ENCODE measurements at places on chromosomes 6 and 20.
A peak's percentile ranks its signal among the peaks of the same experiment; 100 is the strongest.

DNA sequence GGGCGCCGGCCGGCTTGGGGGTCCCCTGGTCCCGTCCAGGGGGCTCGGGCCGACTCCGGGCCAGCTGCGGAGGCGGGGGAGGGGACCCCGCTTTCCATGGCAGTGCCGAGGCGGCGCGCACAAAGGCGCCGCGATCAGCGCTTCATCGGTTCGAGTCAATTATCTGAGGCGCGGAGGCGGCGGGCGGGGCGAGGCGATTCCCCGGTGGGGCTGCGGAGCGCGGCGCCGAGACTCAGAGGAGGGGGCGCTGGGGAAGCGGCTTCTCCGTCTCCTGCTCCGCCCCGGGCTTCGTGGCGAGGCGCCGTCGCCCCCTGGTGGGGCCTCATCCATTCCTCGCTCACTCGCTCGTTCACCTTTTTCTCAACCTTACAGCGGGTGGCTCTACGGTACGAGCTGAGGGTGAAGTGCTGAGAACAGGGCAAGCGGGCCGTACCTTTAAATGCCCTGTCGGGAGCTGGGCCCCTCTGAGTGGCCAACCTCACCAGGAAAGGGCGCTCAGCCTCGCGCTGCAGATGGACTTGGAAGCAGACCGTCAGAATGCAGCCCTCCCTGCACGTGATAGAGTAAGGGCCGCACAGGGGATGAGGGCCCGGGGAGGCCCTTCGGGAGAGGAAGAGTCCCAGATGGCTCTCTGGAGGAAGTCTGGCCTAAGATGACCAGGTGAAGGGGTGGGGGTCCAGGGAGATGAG is 39.9 kb downstream of the SLC52A3 start:
- no peak for DNase-seq

- no peak for DNase-seq
Measured at GRCh38 chr6:93784794-93785693, 365.7 kb upstream of the EPHA7 start.

DNA sequence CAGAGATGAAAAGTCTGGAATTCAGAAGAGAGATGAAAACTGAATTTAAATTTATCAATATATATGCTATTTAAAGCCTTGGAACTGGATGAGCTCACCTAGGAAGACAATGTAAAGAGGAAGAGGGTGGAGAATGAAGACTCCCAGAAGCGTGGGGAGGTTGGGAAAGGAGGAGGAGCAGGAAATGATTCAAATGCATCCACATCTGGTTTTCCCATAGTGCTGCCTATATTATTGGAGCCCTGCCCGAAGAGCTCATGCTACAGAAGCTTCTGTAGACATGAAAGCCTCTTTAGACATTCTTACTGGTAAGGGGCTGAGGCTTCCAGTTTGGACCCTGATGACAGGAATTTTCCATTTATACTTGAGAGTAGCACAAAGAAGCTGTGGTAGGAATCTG is 19.2 kb downstream of the PDE7B start:
- no peak for DNase-seq

- peak; percentile 25 for DNase-seq
Measured at GRCh38 chr20:35768731-35769664, 2.8 kb upstream of the PHF20 start.

DNA sequence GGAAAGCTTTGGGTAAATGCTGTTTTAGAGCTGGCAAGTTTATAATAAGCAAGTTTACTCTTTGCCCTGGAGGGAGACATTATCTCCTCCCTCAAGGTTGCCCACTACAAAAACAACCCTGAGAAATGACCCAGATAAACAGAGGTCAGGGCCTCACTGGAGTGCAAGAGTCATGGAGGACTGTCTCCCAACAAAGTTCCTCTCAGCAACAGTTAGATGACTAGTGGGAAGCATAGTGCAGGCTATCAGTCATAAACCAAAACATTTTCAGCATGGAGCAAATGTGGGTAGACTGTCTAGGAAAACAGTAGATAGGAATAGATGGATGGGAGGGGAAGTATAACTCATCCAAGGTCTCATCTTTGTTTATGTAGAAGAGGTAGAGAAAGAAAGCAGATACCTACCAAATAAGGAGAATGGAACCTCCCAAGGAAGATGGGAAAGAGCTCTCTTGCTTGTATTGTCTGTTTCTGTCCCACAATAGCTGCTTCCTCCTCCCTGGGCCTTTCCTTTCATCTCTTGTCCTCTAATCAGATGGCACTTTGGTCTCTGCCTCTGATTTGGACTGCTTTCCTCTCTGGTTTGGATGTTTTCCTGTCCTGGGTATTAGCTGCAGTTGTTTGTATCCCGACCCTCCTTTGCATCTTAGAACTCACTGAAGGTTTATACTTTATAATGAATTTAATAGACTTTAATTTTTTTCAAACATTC is 95.4 kb downstream of the WASF1 start:
- no peak for DNase-seq

DNA sequence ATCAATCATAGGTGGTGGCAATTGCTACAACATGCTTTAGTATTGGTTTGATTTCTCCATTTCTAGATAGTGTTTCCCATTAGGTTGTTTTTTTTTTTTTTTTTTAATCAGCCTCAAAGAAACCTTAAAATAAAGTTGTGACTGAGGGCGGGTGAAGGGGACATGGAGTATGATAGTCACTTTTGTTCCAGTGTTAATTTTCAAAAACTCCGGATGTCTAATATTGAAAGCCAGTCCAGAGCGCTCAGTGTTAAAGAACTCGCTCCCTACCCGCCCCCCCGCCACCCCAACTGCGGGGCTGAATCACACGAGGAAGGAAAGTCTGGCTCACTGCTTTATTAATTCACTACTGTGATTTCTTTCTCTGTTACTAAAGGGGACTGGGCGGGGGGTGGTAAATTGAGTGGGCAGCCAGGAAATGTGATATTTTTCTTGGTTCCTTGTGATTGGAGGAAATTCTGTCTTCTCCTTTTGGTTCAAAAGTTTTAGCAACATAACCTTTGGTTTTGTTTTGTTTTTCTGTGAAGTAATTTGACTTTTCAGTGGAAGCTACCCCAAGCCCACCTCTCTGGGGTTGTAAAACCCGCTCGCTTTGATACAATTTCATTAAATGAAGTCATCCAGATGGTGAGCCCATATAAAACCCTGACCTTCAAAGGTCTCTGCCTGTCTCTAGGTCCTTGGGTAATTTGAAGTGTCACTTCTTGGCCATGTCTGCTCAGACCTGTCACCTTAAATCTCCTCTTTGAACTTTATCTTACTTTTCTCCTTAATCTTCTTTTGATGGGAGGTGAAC is 38.0 kb downstream of the TNFAIP3 start:
- no peak for DNase-seq

GRCh38 chr6:147561726-147562125 is 53.2 kb downstream of the SAMD5 start:
- no peak for DNase-seq

- no peak for DNase-seq
Measured at GRCh38 chr6:70274338-70274737, 28.5 kb downstream of the COL9A1 start.

DNA sequence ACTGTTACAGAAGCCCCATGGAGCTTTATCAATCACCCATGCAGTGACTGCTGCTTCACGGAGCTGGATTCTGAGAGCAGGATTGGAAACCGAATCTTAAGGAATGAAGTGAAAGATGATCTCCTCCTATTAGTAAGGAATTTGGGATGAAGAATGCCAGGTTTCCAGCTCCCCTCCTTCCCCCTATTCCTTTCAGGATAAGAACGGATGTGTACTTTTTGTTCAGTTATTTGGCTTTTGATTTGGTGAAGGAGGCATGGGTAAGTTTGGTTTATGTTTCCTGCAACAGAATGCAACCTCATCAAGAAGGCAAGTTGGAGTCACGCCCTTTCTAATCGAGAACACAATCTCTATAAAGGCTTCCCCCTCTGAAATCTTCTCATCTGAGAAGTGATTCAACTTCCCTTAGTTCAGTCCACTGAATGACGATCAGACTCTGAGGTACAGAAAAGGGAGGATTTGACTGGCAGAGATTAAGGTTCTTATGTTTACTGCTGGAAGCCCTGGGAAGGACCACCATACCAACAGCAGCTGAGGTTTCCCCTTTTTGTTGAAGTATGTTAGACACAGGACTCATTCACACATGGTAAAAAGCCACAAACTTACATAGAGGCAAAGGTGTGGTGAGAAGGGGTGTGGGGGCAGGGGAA is 5.5 kb downstream of the ELMO2 start:
- no peak for DNase-seq

All from NCI-H774 (cell line).